ENCODE measurements at places on chromosomes 11 and 22.

- DNase-seq, result no peak
Measured at GRCh38 chr11:100837311-100837710, 150.2 kb downstream of the ARHGAP42 start.

DNA sequence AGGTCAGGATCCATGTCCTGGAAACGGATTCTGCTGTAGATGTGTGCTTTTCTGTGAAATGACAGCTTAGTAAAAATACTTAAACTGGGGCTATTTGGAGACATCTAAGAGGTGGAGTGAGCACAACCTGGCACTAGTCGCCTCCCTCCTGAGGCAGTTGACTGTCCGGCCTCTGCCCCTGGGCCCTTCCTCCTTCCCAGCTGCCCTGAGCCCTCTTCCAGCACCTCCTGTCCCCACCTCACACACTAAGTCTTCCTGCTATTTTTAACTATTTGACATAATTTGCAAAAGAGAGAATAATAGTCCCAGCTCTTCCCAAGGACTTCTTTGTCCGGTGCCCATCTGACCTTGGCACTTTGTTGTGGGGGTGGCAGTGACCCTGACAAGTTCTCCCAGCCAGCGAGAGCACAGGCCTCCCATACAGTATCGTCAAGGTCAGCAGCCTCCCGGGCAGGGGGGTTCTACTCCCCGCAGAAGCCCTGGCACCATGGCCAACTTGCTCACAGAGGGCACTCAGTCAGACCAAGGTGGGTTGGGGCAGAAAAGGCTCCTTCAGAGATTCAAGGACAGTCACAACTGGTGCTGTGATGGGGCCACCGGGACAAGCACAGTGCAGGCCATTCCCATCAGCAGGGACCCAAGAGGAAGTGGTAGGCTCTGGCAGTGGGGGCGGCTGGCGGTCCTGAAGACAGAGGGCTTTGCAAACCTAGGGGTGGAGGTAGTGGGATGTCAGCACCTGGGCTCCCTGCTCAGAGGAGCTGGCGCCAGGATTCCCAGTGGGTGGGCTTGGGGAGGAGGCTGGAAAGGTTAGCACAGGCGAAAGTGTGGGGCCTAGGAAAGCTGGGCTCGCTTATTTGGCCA lies 5.5 kb upstream of the NEAT1 start:
- DNase-seq, result no peak

GRCh38 chr11:94934846-94935245 lies 38.5 kb downstream of the CWC15 start:
- DNase-seq, result no peak

DNA sequence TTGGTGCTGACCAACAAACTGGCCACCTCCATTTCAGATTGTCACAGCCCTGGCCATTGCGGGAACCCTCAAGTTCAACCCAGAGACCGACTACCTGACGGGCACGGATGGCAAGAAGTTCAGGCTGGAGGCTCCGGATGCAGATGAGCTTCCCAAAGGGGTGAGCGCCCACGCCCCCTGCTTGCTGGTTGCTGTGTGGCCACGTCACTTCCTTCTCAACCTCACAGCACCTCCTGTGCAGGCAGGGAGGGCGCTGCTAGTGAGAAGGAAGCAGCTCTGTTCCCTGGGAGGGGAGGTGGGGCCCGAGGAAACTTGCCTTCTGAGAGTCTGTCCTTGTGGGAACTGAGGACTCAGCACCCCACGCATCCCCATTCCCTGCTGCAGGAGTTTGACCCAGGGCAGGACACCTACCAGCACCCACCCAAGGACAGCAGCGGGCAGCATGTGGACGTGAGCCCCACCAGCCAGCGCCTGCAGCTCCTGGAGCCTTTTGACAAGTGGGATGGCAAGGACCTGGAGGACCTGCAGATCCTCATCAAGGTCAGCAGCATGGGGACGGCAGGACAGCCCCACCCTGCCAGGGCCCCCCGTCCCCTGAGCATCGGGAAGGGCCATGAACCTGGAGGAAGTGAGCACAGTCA lies 19.3 kb downstream of the POLR3H start:
- DNase-seq, result no peak

DNA sequence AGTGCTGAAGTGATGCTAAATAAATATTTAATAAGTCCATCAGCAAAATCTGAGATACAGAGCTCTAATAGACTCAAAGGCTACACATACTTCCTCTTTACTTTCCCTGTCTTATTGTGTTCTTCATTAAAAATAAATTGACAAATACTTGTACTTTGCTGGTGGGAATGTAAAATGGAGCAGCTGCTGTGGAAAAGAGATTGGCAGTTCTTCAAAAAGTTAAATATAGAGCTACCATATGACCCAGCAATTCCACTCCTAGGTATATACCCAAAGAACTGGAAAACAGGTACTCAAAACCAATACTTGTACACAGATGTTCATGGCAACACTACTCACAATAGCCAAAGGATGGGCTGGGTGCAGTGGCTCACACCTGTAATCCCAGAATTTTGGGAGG lies 76.0 kb downstream of the RBFOX2 start:
- no peak for DNase-seq

DNA sequence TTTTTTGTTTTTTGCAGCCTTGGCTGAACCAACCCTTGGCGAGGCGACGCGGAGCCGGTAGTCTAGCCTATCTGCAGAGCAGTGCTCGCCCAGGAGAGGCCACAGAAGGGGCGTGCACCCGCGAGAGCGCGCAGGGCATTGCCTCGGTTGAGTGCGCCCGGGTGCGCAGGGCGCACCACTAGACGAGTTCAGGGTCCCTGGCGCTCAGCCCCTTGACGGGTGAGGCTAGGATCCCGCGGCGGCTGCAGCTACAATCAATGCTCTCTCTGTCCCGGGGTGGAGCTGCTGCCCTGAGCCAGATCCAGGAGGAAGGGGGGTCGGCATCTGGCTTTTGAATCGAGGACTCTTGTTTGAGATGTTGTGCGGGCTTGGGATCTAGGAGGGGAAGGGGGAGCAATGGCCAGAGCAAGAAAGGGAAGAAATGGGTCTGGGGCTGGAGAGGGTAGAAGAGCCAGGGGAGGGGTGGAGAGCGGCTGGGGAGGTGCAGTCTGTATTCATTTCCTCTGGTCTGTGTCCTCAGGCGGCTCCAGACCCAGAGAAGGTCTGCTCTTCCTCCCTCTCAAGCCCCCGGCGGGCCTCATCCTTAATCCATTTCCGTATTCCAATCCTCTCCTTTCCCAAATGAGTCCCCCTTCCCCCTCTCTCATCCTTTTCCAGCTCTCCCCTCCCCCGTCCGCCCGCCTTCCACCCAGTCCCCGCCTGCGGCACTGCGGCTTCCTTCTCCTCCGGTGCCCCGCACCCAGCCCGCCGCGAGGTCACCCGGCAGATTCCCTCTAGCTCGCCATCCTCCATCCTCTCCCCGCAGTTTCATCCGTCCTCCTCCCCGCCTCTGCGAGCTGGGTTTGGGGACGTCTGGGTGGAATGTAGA lies 797 bp downstream of the THY1 start:
- no peak for DNase-seq

DNA sequence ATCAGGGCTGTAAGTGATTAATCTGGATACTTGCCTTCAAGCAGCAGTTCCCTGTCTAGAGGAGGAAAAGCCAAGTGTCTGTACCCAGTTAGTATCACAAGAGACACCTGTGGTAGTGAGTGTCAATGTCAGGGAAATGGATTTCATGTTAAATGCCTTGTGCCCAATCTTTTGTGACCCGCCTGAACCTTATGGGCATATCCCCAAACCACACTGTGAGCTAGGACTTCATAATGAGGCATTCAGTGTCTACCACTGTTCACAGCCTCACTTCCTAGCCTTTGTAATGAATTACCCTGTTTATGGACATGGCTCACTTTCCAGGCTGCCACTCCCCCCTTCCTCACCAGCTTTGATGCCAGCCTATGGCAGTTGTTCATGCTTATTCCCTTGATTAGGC lies 125.1 kb downstream of the TRIM44 start:
- DNase-seq, result no peak

DNA sequence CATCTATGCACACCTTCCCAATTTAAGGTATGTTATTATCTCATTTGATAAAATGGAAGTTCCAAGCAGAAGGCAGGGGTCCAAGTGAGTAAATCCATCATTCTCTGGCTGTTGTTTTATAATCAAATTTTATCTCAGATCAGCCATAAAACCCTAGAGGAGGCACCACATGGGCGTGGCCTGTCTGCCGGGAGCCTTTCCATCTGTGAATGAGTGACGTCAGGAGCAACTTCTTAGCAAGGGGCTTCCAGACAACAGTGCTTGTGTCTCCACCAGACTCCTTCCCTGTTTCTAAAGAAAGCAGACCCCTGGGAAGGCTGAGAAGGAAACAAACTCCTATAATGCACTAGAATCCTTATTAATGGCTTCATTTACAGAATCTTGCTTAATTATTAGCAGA lies 13.5 kb downstream of the SEZ6L start:
- DNase-seq, result no peak

GRCh38 chr22:20636075-20636812 lies 128.8 kb downstream of the MED15 start:
- DNase-seq, result no peak

- no peak for DNase-seq
Measured at GRCh38 chr11:121795174-121795573, 320.8 kb downstream of the BLID start.

Data from non-pigmented ciliary epithelial cell (primary cell).